T-helper 1 cell (primary cell): ENCODE measurements at places on chromosomes 4 and X.
A peak's percentile ranks its signal among the peaks of the same experiment; 100 is the strongest.

- no peak for DNase-seq
Observed at GRCh38 chr4:102064747-102065442, 274.4 kb downstream of the BANK1 start.

DNA sequence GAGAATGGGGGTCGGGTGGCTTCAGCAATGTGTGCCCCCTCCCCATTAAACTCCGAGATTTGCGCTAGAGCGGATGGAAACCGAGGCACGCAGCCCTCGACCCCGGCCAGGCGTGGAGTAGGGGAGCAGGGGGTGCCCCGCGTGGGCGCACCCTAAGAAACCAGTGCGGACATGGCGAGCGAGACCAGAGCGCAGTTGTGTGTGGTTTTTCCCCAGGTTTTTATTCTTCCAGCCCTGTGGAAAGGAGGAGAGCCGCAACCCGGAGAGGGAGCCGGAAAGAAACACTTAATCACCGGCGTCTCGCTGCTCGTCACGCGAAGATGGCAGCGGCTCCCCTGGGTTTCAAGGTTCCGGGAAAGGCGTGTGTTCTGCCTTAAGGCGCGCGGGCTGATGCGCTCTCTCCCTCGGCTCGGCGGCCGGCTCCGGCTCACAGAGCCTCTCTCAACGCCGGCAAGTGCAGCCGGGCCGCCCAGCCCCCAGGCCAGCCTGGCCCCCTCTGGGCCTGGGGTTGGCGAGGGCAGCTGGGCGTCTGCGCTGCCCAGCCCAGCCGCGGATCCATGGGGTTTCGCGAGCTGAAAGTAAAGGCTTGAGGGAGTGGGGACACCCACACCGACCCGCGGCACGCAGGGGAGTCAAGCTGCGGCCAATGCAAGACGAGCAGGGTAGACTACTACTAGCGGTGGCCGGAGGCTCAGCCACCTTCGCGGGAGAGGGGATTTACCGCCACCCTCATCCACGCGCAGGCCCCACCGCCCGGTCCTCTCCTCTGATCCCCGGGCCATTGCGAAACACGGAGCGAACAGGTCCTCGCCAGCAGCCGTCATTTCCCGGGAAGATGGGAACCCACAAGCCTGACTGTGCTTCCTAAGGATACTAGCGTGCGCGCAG is 74.0 kb upstream of the BCOR start:
- peak; percentile 53 for DNase-seq

DNA sequence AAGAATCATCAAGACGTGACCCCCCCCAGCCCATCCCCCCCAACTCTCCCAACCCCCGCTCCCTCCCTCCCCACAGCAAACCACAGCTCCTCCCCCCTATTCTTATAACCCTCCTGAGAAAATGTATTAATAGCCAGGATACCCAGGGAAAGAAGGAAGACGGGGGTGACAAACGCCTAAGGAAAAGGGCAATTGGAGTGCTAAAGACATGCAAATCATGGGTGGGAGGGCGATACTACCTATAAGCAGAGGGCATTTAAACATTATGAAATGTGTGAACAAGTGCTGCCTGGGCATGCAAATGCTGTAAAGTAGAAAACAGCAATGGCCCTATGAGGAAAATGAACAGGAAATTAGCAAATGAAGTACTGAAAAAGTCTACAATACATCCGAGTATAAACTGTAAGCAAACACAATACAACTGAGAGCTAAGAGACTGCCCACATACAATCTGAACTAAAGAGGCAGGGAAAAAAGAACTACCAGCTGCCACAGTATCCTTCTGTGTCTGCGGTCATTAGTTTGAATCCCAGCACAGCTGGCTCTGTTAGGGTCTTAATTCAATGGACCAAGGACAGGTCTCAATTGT is 2.4 kb downstream of the CXXC4 start:
- DNase-seq = no peak

DNA sequence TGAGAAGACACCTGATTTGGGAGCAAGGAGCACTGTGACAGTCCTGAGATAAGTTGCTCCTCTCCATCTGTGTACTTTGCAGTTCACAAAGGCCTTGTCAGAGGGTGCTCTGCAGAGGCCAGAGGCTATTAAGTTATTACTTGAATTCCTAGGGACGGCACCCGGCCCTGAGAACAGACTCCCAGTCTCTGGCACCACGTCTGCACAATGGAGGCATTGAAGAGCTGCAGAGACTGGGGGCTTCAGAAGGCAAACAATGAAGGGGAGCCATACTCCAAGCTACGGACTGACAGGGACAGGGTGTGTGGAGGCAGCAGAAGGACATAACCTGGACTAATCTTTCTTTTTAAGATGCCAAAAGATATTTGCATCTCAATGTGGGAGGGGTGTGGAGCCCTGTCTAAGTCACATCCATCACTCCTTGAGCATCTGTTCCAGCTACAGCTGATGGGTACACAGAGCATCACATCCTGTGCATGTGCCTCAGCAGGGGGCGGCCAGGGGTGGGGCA is 11.5 kb downstream of the RASGEF1B start:
- DNase-seq = no peak

DNA sequence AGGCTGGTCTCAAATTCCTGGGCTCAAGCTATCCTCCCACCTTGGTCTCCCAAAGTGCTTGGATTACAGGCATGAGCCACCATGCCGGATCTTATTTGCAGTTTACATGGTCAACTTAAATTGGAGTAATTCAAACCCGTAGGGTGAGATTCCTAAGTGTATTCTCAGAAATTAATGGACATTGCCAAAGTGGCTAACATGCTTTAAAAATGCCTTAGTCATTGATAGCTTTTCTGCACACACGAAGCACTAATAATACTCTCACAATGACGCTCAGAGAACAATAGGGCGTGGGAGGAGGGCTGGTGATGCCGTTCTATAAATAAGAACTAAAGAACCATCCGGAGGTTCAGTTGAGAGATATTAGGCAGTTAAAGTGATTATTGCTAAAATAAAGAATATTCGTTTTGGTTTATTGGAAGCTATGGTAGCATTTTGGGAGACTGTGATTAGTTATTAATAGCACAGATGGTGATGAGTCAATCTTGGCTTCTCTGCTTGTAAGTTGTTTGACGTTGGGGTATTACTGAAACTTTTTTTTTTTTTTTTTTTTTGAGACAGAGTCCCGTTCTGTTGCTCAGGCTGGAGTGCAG is 79.1 kb downstream of the TRAPPC11 start:
- DNase-seq = no peak

DNA sequence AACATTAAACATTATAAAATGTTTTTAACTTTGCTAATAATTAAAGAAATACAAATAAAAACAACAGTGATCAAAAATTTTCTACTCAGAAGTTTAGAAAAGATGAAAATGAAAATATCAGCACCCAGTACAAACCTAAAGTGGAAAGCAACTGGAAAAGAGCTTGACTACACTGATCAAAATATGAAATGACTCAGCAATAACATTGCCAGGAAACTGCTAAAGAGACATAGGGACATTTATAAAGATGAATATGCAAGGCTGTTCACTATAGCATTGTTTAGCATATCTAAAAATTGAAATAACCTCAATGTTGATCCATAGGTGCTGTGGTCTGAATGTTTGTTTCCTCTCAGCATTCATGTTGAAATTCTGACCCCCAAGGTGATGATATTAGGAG is 88.5 kb upstream of the NOCT start:
- no peak for DNase-seq

GRCh38 chr4:52248820-52249219 is 197.7 kb downstream of the SPATA18 start:
- no peak for DNase-seq

GRCh38 chrX:25154168-25154567 is 138.4 kb upstream of the ARX start:
- DNase-seq = no peak

GRCh38 chrX:144809025-144809424 is 438.3 kb upstream of the SPANXN1 start:
- no peak for DNase-seq

- DNase-seq = peak; percentile 47
Observed at GRCh38 chrX:40468033-40468846, 112.5 kb upstream of the ATP6AP2 start.

DNA sequence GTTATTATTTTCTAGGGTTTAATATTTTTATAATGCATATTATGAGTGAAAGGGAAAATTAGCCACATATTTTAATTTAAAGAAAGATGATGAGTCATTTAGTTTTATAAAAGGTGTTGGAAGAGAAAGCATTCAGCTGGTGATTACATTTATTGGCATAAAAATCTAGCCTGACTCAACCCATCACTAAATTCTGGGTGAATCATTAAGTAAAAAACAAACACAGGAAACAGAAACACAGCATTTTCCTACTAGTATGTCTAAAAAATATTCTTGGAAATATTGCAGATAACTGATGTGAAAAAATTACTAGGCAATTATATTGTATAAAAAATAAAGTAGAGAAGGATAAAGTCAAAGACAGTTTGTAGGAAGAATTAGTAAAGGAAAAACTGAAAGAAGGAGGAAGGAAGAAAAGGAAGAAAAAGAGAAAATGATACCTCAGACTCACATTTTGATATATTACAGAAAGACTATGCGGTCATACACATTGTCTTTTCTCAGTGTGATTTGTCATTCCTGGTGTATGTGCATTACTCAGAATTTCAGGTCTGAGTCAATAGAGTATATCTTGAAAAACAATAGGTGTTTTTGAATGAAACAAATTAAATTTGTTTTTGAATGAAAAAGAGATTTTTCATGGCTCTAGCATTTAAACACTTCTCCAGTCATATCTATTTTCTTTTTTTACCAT is 48.0 kb upstream of the SPOCK3 start:
- no peak for DNase-seq

- peak; percentile 47 for DNase-seq
Observed at GRCh38 chrX:49001521-49002090, 458 bp downstream of the GRIPAP1 start.

GRCh38 chr4:6019316-6020263 is 1.4 kb upstream of the C4orf50 start:
- no peak for DNase-seq

DNA sequence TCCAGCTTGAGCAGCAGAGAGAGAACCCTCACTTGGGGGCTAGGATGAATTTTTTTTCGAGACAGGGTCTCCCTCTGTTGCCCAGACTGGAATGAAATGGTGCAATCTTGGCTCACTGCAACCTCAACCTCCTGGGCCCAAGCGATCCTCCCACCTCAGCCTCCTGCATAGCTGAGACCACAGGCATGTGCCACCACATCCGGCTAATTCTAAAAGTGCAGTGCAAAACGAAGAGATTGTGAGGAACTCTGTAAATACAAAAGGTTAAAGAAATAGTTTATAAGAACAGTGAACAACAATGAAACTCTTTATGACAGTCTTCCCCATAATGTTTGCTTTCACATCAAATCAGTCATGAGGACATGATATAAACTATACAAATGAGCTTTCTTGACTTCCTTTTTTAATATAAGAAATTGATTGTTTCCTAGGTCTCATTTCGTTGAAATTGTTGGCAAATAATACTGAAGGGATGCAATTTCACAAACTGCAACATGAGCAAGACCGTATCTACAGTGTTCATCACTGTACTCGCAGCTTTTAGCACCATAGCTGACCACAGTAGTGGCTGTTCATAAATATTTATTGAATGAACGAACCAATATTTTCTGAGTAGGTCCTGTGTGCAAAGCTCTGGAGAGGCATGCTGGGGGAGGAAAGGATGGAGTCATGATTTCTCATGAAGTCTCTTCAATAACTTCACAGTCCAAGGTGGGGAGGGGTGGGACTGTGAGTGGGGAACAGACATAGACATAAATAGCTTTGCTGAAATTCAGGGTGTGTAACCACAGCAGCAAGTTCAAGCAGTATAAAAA is 116.1 kb downstream of the SHROOM3 start:
- no peak for DNase-seq
